ENCODE measurements at places on chromosomes 3 and 15.

DNA sequence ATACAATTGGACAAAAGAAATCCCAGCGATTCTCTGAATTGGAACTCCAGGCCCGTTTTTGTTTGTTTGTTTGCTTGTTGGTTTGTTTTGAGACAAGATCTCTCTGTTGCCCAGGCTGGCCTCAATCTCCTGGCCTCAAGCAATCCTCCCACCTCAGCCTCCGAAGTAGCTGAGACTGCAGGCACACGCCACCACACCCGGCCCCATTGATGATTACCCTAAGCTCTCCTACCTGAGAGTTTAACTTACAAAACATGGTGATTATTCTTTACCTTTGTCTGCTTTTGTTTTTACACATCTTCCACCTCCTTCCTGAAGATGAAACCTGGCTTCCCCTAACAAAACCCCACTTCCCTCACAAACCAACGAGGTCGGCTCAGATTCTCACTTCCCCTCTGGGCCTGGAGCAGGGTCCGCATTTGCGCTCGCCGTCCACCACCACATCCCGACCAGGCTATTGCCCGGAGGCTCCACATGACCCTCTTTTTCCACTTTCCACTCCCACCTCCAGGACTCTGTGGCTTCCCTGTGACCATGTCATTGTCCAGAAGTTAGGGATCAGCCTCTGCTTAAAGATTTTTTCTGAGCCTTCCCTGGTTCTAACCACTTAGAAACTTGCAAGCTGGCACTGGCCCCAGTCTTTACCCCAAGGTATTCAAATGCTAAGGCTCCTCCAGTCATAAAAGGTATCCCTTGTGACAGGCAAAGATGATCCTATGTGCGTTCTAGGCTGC, 14.8 kb downstream of the KLHL6 start:
- no peak for DNase-seq

- no peak for DNase-seq
Measured at GRCh38 chr15:50633653-50634052, 52.9 kb downstream of the TRPM7 start.

GRCh38 chr15:90441027-90441426, 53.0 kb downstream of the IQGAP1 start:
- DNase-seq, result no peak

- no peak for DNase-seq
Measured at GRCh38 chr15:26926081-26926480, 44.9 kb upstream of the GABRG3 start.

GRCh38 chr3:168117059-168117458, 21.3 kb upstream of the GOLIM4 start:
- no peak for DNase-seq

DNA sequence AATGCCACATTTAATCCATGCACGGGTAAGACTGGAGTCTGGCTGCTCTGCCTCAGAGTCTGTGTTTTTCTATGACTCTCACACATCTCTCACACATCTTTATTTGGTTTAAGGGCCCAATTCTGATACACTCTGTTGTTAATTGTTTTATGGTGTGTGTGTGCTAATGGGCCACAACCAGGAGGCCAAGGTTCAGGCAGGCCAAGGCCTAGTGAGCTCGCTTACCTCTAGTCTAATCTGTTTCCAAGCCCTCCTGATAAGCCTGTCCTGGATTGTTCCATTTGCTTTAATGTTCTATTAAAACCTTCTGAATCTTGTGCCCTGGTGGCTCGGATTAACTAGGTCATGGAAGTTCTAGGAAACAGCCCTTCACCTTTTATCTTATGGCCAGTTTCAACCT, 445.4 kb upstream of the DPH6 start:
- DNase-seq, result no peak

DNA sequence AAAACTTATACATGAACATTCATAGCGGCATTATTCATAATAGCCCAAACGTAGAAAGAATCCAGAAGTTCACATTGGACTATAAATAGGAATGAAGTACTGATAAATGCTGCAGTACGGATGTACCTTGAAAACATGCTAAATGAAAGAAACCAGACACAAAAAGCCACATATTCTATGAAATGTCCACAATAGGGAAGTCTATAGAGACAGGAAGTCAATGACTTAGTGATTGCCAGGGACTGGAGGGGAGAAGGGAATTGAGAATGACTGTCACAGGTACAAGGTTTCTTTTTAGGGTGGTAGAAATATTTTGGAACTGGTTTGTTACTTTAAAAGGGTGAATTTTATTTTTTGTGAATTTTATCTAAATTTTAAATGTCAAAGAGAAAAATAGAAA, 71.4 kb upstream of the SKOR1 start:
- DNase-seq, result no peak

DNA sequence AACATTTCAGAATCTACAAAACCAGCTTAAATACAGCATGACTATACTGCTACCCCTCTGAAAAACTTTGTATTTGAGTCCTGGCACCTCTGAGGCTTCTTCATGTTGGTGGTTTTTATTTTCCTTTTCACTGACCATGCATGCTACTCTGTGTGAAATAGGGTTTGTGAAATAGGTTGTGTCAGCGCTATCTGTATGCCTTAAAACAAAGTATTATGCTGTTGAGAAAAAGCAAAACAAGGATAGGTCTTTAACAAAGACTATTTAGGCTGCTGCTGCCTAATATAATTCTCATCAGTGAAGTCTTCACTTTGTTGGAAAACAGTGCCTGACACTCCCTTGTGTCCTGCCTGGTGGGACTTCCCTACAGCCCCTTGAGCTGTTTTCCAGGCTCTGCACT, 28.7 kb upstream of the TRAK1 start:
- no peak for DNase-seq

GRCh38 chr15:90232196-90232595, 1.5 kb downstream of the CIB1 start:
- no peak for DNase-seq

DNA sequence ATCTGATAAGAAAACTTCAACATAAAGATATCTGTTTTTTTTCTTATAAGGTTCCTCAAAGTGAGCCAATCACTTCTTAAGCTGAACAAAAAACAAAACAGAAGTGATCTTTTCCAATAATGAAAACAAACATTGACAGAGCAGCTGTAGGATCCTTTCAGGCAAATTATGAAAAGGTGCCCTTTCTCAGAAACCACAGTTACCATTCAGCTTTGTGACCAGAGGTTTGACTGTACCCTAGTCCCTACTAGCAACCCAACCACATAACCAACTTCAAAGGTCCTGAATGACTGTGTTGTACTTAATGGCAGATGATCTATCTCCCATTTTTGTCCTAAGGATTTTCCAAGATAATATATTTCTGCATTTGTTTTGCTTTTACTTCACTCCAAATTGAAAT, 39.4 kb upstream of the CCR2 start:
- no peak for DNase-seq

DNA sequence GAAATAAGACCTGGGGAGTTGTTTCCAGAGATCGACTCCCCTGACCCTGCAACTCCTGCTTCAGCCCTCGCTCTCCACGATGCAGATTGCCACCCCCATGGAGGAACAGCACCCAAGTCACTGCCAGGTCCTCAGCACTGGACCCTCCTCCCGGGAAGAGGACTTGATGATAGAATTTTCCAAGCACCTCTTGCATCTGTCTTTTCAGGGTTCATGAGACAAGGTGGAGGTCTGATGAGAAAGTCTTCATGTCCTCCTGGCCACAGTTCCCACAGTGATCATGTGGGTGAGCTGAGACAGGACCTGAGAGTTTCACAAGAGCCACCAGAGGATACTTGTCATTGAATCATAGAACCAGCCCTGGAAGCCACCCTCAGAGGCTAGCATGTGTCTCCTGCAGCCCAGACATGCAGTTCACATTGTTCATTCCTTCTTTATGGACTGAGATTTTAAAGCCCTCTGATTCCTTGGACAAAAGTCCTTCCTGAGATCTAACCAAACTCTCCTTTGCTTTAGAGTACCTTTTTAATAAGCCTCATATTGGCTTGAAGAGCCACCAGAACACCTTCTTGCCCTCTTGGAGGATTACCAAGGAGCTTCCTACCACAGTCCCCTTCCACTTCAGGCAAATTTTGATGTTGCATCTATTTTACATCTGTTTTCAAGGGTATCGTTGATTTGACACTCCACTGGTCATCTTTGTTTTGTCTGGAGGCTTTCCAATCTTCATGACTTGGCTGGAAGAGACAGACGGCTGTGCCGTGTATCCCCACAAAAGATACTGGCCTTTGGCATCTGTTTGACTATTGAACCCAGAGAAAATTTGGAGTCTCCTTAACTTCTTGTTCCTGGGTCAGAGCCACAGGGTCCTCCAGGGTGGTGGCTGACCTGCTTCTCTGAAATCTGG, 224.8 kb upstream of the BHLHE40 start:
- DNase-seq, result no peak

- no peak for DNase-seq
Measured at GRCh38 chr3:155110996-155111901, 31.1 kb downstream of the MME start.

DNA sequence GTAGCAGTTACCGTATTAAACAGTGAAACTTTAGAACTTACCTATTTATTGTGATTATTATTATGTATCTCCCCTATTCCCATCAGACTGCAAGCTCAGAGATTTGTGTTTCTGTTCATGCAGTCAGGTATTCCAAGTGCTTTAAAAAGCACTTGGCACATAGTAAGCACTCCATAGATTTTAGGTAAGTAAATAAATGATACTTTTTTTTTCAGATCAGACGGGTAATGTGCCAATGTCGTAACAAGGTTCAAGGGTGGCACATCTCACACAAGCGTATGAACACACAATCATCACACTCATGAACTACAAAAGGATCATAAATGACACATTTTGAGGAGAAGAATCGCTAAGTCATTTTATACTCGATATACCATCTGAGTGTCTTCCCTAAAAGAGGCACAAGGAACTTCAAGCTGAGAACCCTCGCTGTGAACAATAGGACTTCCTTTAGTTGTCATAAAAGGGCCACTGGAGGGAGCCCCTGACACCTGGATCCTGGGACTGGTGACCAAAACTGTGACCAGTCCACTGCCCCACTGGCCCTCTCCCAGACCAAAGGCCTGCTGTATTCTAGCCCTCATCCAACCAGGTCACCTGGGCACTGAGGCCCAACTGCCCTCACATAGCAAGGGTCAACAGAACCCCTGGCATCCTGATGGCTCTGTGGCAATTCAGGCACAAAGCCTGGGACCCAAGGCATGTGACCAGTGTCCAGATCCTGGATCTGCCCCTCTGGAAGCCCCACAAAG, 32.1 kb downstream of the KIF9 start:
- no peak for DNase-seq

DNA sequence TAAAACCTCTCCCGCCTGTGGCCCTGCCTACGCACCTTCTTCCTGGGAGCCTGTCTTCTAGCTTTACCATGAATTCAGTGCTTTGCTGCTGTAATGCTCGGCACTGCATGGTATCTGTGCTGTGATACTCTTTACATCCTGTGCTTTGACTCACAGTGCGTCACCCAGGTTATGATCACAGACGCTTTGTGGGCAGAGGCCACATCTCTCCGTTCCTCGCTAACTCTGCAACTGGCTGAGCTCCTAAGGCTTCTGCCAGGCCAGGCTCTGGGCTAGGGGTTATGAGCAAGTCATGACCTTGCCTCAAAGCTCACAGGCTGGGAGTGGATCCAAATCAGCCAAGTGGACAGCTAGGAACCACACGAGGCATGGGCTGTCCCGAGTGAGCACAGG, 23.2 kb downstream of the SPTBN5 start:
- peak; percentile 47 for DNase-seq

GRCh38 chr3:105014631-105015030, 352.1 kb upstream of the ALCAM start:
- no peak for DNase-seq

DNA sequence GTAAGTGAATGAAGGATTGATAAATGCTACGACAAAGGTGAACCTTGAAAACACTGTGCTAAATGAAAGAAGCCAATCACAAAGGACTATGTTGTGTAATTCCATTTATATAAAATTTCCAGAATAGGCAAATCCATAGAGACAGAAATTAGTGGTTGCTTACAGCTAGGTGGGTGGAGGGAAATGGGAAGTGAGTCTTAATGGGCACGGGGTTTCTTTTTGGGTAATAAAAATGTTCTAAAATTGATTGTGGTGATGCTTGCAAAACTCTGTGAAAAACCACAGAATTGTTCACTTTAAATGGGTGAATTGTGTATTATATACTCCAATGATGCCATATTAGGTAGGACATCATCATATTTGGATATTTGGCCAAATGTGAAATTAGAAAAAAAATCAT, 20.9 kb upstream of the TEX9 start:
- no peak for DNase-seq

- DNase-seq, result no peak
Measured at GRCh38 chr3:16932877-16933276, 48.1 kb downstream of the PLCL2 start.

GRCh38 chr3:129628169-129628522, 21.7 kb upstream of the PLXND1 start:
- no peak for DNase-seq

GRCh38 chr3:130677343-130677742, 69.3 kb downstream of the PIK3R4 start:
- DNase-seq, result no peak

DNA sequence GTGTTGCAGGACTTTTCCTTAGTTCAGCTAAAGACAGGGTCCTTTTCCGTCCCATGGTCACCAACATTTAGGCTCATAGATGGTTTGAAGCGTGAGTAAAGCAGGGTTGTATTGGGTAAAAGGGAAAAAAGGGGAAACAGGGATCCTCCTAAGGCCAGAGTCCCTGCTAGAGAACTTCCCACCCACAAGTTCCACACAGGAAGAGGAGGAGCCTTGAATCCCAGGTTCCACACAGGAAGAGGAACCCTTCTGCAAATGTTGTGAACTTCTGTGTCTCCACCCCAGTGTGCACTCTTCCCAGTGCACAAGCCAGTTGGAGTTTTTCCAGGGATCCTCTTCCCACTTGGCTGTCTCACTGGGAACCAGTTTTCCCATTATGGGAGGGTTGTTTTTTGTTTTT, 27.6 kb upstream of the ATP8B4 start:
- DNase-seq, result no peak

- no peak for DNase-seq
Measured at GRCh38 chr3:68893600-68894239, 38.6 kb downstream of the TAFA4 start.

DNA sequence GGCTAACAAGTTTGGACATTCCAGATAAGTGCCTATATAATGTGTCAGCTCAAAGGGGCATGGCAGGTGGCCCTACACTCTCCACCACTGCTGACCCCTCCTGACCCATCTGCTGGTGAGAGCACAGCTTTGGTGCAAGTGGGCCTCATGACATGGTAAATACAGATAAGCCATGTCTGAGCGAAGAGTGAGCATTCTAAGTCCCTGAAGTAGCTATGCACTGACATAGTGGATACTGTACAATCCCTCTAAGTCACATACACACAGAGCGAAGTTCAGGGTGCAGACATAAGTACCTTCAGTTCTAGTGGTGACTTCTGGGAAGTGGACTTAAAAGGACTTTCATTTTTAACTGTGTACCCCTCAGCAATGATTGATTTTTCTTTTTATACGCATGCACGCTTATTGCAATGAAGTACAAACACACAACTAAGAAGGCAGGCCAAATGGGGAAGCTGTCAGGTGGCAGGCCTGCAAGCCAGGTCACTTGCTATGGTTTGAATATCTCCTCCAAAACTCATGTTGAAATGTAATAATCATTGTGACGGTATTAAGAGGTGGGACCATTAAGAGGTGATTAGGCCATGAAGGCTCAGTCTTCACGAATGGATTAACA, 41.5 kb downstream of the TBC1D2B start:
- DNase-seq, result no peak

Measured in activated naive CD4-positive, alpha-beta T cell (primary cell).